Type B pancreatic cell (in vitro differentiated cells): ENCODE measurements at places on chromosomes 1 and 21.

GRCh38 chr1:3745590-3746381 lies 6.5 kb upstream of the CCDC27 start:
- peaks cover 4% of the 10 kb centered on the region for H3K36me3 ChIP-seq
- DNase-seq: no peak
- peaks cover 13% of the 10 kb centered on the region for H3K27me3 ChIP-seq
- peaks cover 12% of the 10 kb centered on the region for H3K4me1 ChIP-seq

- peak overlapping the region; percentile 92 for H3K27ac ChIP-seq
- H3K4me1 ChIP-seq: peaks cover 7% of the 10 kb centered on the region
- H3K36me3 ChIP-seq: peaks cover 4% of the 10 kb centered on the region
- no peak for DNase-seq
- H3K4me3 ChIP-seq: peak overlapping the region; percentile 97
Observed at GRCh38 chr1:151790940-151791651, 796 bp upstream of the TDRKH start.

- H3K4me3 ChIP-seq: no peak overlapping the region
- H3K27me3 ChIP-seq: no peaks in the 10 kb centered on the region
- no peak for DNase-seq
- H3K36me3 ChIP-seq: no peaks in the 10 kb centered on the region
- no peaks in the 10 kb centered on the region for H3K4me1 ChIP-seq
Observed at GRCh38 chr1:199102239-199102638, 463.4 kb downstream of the PTPRC start.

DNA sequence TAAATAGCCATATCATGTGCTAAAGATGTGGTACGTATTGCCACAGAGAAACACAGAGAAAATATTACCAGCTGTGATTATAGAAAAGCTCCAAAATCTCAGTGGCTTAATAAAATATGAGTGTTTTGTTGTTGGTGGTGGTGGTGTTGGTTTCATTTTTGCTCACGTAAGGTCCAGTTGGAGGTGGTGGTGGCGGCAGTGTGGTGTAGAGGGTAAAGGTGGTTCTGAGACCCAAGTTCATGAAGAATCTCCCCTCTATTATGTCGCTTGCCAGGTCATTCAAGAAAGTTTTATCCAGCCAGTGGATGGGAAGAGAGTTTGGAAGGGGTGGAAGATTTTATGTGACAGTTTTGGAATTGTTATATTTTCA lies 217.6 kb upstream of the SAMSN1 start:
- H3K4me3 ChIP-seq: no peak overlapping the region
- H3K27me3 ChIP-seq: no peaks in the 10 kb centered on the region
- H3K36me3 ChIP-seq: no peaks in the 10 kb centered on the region
- no peak for DNase-seq

GRCh38 chr1:66271904-66272254 lies 262.1 kb upstream of the SGIP1 start:
- peaks cover 22% of the 10 kb centered on the region for H3K4me1 ChIP-seq
- peak overlapping the region; percentile 81 for H3K4me3 ChIP-seq
- H3K27me3 ChIP-seq: no peaks in the 10 kb centered on the region
- H3K27ac ChIP-seq: peak overlapping the region; percentile 94
- DNase-seq: no peak

DNA sequence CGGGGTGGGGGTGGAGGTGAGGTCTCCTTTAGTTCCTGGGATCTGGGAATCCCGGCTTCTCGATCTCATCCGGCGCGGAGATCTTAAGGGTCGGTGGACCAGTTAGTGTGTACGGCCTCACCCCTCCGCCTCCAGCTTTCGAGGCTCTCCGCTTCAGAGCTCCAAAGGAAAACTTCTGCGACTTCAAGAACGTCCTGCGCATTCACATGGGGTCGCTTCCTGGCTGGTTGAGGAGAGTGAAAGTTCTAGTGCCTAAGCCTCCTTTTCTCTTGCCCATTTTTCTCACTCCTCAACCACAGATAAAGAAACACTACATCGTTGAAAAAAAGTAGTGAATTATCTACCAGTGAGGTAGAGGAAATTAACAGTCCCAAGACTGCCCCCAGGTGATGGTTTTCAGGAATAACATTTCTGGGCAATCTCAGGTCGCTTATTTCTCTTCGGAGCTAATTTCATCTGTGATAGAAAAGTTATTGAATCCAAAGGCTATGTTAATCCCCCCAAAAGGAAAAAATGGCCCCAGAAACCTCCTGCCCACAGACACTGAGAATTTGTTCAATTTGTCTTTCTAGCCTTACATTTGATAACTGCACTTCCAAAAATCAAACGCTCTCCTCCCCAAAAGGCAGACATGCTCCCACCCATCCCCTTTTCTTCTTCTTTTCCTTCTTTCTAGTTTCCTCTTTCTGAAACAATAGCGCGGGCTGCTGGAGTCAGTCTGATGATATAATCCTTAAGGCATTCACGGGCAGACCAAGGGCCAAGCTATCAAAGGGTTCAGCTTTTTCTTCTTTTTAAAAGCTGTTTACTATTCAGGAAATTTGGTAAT lies 20.6 kb upstream of the TBX15 start:
- peaks cover 96% of the 10 kb centered on the region for H3K27me3 ChIP-seq
- H3K4me3 ChIP-seq: peak overlapping the region; percentile 85
- peaks cover 5% of the 10 kb centered on the region for H3K36me3 ChIP-seq
- peak overlapping the region; percentile 60 for H3K27ac ChIP-seq
- no peak for DNase-seq
- H3K4me1 ChIP-seq: peaks cover 12% of the 10 kb centered on the region

GRCh38 chr21:38897532-38898421 lies 92.0 kb downstream of the ETS2 start:
- no peaks in the 10 kb centered on the region for H3K4me1 ChIP-seq
- DNase-seq: no peak
- peaks cover 3% of the 10 kb centered on the region for H3K36me3 ChIP-seq
- no peaks in the 10 kb centered on the region for H3K27me3 ChIP-seq
- no peak overlapping the region for H3K27ac ChIP-seq

- DNase-seq: no peak
- H3K27me3 ChIP-seq: no peaks in the 10 kb centered on the region
- H3K36me3 ChIP-seq: peaks cover 22% of the 10 kb centered on the region
- H3K4me3 ChIP-seq: no peak overlapping the region
- peaks cover 14% of the 10 kb centered on the region for H3K4me1 ChIP-seq
Observed at GRCh38 chr1:22889213-22889827, 83.3 kb downstream of the LACTBL1 start.
